ENCODE measurements at places on chromosomes 7 and 10.

- no peak for DNase-seq
Measured at GRCh38 chr7:135537905-135538304, 19.8 kb upstream of the NUP205 start.

DNA sequence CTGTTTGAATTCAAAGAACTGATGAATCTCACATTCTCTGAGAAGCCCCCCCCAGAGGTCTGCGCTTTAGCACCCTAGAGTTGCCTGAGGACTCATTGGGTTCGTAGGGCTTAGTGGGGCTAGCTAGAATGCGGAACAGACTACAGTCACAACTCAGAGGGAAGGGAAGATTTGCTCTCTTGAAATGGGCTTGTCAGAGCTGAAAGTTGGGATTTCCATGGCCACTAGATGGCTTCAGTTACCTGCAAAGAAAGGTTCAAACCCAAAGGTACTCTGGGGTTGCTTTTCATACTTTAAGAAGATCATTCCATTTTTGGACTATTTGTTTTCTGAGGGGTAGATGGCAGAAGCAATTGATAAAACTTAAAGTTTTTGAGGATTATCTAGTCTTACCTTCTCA lies 205.0 kb downstream of the BBS9 start:
- DNase-seq, result peak; percentile 35

DNA sequence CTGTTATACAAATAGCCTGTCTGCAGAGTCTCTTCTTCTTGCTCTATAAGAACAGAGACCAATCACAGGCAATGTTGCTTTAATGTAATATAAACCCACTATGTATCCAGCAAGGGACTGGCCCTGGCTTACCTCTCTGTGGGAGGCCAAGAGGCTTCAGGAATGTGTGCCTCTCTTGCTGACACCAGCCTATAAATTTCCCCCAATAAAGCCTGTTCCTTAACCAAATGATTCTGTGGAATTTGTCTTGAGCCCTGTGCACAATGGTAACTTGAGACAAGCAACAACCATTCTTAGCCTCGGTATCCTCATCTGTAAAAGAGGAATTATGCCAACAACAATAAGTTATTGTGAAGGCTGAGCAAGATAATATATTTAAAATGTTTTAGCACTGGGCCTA lies 563.7 kb downstream of the GRM8 start:
- DNase-seq, result no peak

GRCh38 chr10:3702056-3702546 lies 82.9 kb downstream of the KLF6 start:
- DNase-seq, result no peak

DNA sequence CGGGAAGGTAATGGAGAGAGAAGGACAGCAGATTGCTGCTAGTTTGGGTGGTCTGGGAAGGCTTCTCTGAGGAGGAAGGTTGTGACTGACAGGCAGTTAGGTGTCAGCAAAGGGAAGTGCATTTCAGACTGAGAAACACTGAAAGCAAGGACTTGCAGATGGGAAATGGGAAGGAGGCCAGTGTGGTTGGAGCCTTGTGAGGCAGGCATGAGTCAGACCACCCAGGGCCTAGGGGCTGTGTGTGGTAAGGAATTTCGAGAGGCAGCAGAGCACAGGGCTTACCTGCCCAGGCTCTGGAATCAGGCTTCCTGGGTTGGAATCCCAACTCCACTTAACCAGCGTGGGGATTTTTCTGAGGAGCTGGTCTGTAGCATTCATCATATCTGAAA lies 53.5 kb downstream of the NRF1 start:
- peak; percentile 100 for DNase-seq

GRCh38 chr7:51633596-51633995 lies 317.0 kb upstream of the COBL start:
- DNase-seq, result no peak

DNA sequence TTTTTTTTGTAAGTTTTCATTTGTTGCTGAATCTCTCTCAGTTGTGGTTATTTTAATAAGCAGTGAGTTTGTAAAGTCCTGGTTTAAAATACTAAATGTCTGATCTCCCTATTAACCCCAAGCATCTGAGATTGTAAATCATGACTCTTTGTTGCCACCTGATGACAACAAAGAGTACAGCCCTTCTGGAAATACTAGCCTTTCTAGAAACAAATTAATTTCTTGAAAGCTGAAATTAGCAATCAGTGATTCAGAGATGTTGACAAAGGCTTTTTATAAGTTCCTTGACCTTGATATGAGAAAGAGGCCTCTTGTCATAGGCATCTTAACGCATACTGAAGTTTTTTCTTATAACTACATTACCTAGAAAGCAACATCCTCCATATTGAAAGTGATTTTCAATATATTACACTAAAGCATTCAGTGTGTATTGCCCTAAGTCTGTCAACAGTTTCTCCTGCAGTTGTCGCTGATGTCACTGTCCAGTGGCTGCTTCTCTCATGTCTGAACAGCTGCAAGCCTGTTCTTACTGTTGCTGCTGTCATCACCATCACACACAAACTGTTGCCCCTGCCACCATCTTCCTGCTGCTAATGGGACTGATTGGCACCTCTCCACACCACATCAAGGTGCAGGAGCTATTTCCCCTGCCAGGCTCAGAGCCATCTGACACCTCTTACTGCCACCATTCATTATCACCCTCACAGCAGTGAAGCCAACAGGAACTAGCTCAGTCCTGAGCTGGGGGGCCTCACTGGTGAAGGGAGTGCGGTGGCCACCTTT lies 95.1 kb upstream of the LRGUK start:
- DNase-seq, result no peak

DNA sequence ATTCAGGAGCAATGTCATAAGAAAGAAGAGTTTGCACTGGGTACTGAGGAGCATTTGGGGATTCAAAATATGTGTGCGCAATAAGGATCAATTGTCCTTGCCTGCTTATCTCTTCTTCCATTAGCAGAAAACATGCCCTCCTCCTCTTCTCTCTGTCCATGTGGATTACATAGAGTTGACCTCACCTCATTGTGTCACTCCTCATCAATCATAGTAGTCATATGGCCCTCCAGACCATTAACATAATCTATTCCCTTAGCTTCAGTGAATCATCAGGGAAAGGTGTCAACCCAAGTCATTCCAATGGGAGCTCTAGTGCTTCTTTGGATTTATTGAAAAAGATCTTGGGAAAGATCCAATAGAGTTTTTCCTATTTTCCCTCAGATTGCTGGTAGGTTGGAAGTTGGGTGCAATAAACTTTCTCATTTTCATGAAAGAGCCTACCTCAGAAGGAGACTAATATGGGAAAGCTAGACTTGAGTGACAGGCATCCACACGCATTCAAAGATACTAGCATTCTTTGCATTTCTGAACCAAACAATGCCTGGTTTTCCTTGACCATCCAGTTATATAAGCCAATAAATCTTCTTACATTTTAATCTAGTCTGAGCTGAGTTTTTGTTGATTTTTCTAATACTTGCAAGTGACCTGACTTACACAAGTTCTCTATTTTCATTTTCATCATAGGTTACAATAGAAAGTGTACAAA lies 71.5 kb upstream of the FAM13C start:
- DNase-seq, result no peak

GRCh38 chr10:127855591-127855881 lies 37.2 kb downstream of the CLRN3 start:
- no peak for DNase-seq
